ENCODE measurements at places on chromosomes 2 and 18.

- no peak for DNase-seq
These were observed 227.6 kb upstream of the HNRNPA3 start for GRCh38 chr2:176984987-176985386.

DNA sequence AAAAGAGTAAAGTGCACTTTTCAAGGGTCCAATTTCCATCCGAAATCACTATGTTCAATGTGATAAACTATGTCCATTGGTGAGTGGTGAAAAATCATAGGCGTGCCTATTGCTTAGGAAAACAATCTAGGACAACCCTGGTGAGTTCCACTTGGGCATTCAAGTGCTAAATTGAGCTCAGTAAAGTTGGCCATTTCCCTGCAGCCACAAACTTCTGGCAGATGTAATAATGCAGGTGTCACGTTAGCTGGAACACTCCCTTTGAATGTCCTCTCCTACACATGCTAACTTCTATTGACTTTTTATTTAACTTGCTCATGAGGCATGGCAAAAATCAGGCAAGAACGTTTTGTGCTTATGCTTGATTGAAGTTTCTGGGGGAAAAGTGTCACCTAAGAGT is 67.1 kb downstream of the CPS1 start:
- DNase-seq: no peak

DNA sequence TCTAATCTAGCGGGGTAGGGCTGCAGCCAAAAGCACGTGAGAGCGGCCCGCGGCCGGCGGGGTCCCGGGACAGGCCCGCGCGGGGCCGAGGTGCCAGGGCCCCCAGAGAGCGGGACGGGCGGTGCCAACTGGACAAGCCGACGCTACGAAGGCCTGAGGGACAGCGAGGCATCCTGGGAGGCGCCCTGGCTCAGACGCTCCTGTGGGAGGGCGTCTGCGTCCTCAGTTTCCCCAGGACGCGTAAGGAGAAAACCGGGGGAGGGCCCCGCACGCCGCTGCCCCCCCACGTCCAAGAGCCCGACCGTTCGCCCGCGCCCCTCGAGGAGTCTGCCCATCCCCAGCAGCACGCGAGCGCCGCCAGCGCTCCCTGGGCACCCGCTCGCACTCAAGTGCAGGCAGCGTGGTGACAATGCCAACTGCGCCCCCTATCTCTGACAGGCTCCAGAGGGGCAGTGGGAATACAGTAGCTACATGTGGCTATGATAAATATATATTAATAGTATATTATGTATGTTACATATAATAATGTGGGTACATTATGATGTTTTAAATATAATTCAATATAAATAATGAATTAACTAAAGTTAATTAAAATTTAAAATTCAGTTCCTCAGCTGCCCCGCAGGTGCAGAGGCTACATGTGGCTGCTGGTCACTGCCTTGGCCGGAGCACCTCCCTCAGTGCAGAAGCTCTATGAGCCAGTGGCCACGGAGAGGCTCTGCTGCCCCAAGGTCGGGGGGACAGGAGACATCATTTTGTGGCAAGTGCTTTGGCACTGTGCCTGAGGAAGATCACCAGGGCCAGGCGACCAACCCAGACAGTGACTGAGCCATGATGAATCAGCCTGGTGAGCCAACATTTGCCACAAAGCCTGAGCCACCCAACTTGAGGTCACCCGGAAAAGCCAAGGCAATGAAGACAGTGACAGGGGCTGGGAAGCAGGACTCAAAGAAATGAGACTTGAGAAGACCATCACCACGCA is 5.5 kb upstream of the SFT2D3 start:
- DNase-seq: no peak

GRCh38 chr2:54578648-54579045 is 122.5 kb downstream of the SPTBN1 start:
- no peak for DNase-seq

- no peak for DNase-seq
These were observed 139.7 kb upstream of the NOSTRIN start for GRCh38 chr2:168662651-168663208.

GRCh38 chr2:121173112-121173511 is 111.9 kb downstream of the TFCP2L1 start:
- DNase-seq: no peak

- DNase-seq: no peak
These were observed 57.0 kb downstream of the CIB4 start for GRCh38 chr2:26584191-26584590.

- no peak for DNase-seq
These were observed 100.8 kb downstream of the ASB1 start for GRCh38 chr2:238527565-238527964.
